ENCODE measurements at places on chromosomes 13 and 19.

DNA sequence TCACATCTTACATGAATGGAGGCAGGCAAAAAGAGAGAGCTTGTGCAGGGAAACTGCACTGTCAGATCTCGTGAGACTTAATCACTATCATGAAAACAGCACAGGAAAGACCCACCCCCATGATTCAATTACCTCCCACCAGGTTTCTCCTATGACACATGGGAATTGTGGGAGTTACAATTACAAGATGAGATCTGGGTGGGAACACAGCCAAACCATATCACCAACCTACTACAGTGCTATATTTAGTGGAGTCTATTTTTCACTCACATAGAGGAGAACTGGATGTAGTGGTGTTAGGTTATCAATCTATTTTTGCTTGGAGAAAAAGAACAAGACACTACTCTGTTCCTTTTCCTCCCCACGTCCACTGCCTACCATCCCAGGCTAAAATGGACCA, 276.6 kb downstream of the KCTD12 start:
- DNase-seq: no peak

DNA sequence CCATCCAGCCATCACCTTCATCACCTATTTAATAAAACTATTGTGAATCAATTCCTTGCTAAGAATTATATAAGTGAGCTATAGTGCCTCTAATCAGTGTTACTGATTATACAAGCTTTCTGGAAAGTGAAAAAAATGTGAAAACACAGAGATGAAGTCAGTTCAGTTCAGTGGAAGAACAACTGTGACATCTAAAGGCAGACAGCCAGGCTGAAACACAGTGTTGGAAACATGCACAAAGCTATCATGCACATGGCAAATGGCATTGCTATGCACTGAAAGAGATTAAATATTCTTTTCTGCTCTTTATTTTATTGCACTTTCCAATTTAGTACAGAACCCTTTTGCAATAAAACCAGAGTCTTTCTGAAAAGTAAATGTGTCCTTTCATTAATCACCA, 294.0 kb downstream of the RBM26 start:
- DNase-seq: no peak

GRCh38 chr19:54094426-54095000, 6.1 kb downstream of the OSCAR start:
- DNase-seq: no peak

DNA sequence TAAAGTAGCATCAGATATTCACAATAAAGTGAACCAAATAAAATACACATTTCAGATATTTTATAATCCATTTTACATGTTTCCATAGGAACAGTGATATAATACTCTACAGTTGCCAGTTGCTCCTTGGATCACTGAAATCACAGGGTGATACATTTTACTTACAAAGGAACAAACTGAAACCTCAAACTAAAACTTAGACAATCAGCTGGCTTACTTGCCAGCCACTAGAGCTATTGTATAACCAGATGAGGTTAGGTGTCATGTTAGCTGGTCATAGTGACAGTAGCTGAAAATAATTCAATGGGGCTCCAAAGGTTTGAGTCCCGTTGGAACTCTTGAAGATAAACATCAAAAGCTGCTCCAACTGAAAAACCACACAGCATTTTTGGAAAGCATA, 274.6 kb downstream of the ITGBL1 start:
- no peak for DNase-seq

DNA sequence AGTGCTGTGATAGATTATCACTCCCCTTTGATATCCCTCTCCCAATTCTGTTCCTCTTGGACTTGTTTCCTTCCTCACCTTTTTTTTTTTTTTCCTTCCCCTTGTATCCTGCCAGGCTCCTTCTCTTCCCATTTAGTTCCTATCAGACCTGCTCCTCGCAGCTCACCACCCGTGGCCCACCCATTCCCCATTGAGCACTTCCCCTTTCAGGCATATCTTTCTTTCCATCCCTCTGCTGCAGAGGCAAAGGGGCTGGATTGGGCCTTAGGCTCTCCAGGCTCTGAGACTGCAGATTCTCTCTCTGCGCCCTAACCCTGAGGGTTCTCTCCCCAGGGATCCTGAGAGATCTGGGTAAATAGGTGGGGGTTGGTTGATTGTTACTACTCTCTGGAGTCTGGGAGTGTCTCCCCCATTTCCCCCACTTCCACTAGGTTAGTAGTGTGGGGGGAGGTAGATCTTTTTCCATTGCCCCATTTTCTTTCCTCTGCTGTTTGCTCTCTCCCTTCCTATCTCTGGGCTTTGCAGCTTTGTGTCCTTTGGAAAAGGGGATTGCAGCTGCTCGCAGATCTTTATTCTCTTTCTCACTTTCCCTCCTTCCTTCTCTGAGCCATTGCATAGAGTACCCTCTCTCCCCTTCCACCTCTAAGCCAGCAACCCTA, 2.3 kb downstream of the ARHGAP35 start:
- DNase-seq: no peak

GRCh38 chr19:52987221-52987620, 24.5 kb upstream of the ZNF816 start:
- DNase-seq: no peak

GRCh38 chr13:96274046-96274445, 184.1 kb downstream of the HS6ST3 start:
- DNase-seq: no peak

GRCh38 chr13:97043302-97043701, 49.0 kb upstream of the OXGR1 start:
- DNase-seq: no peak

GRCh38 chr13:32938314-32938713, 77.9 kb upstream of the KL start:
- DNase-seq: no peak

- no peak for DNase-seq
Observed at GRCh38 chr13:48621056-48621455, 32.7 kb upstream of the CYSLTR2 start.

DNA sequence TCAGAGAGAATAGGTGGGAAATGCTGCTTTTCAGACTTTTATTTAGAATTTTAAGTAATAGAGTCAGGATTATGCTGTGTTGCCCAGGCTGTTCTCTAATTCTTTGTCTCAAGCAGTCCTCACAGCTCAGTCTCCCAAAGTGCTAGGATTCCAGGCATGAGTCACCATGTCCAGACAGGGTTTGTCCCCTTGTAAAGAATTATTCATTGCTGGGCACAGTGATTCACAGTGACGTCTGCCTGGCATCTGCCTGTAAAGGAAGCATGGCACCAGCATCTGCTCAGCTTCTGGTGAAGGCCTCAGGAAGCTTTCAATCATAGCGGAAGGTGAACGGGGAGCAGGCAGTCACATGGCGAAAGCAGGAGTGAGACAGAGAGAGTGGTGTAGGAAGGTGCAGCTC, 17.7 kb downstream of the ZNF763 start:
- DNase-seq: no peak

DNA sequence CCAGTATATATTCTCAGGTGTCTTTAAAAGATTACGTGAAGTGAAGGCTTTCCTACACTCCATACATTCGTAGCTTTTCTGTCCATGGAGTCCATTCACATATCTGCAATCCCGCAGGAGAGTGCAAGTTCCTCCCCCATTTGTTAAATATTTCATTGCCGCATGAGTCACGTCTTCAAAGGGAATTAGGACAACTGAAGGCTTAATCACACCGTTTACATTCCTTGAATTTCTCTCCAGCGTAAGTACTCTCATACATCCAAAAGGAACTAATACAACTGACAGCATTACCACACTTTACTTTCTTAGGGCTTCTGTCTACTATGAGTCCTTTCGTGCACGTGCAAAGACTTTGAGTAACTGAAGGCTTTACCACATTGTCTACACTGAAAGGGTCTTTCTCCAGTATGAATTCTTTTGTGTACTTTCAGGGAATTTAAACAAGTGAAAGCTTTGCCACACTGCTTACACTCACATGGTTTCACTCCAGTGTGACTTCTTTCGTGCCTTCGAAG, 29.0 kb upstream of the ZNF564 start:
- DNase-seq: no peak

GRCh38 chr13:106493533-106494220, 41.8 kb downstream of the EFNB2 start:
- DNase-seq: no peak

GRCh38 chr19:3375221-3376090, 9.1 kb downstream of the NFIC start:
- DNase-seq: no peak

DNA sequence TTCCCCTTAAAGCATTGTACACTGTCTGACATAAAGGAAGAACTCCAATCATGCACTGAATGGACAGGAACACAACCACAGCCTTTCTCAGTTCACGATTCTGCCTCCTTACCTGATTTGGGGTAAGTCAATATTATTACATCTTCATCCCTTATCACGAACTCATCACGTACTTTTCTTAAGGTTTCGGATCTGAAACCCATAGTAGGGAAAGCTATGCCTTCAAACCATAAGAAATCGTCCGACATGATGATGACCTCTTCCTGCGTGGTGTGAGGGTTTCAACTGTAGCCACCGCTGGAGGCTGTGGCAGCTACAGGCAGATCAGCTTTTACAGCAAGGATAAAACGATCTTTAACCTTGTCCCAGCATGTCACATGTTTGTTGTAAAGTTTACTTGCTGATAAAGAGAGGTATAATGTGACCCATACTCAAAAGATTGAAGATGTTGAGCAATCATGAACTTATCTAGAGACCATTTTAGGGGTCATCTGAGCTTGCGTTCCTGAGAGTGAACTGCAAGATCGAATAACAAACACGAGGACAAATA, at the start of gene SULT2A1:
Gene SULT2A1 (minus strand): TSS at position 306 of the 550 bp plus-strand sequence. CDS start 58 bp downstream, at position 248.
- no peak for DNase-seq

DNA sequence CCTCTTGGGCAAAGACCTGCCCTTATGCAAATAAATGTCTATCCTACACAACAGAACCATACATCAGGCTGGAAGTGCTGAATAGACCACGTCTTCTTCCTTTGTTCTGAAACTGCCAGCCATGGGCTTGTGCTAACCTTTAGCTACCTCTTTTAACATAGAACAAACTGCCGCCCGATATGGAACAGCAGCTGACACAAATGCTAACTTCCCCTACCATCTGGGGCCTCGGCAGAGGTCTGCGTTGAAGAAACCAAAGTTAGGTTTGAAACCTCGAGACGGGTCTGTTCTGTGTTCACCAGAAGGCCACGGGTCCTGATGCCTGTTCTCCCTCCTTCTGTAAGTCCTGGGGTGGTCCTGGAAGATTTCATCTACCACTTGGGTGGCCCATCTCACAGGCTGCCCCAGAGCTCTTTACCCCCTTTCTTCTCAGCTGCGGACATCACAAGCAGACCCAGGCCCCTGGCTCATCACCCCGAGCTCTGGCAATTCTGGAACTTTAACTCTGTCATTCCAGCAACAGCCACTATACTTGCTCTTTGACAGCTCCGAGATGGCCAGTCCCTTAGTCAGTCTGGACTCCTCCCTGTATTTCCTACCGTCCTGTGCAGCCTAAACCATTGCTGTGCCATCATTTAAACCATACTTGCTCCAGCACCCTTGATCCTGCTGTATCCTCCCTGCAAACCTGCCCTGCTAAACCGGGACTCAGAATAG, 146.7 kb downstream of the USP12 start:
- no peak for DNase-seq

- peak; percentile 30 for DNase-seq
Observed at GRCh38 chr19:10510301-10510802, 6.9 kb downstream of the S1PR5 start.

- DNase-seq: peak; percentile 35
Observed at GRCh38 chr19:50046649-50047503, 21.1 kb downstream of the ZNF473 start.

DNA sequence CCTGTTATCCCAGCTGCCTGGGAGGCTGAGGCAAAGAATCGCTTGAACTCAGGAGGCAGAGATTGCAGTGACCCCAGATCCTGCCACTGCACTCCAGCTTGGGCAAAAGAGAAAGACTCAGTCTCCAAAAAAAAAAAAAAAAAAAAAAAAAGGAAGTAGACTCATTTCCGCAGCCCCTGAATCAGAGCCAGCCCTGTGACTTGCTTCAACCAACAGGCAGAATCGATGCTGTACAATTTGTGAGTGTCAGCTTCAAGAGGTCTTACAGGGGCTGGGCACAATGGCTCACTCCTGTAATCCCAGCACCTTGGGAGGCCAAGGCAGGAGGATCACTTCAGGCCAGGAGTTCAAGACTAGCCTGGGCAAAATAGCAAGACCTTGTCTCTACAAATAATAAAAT, 12.8 kb downstream of the ANKRD27 start:
- no peak for DNase-seq

DNA sequence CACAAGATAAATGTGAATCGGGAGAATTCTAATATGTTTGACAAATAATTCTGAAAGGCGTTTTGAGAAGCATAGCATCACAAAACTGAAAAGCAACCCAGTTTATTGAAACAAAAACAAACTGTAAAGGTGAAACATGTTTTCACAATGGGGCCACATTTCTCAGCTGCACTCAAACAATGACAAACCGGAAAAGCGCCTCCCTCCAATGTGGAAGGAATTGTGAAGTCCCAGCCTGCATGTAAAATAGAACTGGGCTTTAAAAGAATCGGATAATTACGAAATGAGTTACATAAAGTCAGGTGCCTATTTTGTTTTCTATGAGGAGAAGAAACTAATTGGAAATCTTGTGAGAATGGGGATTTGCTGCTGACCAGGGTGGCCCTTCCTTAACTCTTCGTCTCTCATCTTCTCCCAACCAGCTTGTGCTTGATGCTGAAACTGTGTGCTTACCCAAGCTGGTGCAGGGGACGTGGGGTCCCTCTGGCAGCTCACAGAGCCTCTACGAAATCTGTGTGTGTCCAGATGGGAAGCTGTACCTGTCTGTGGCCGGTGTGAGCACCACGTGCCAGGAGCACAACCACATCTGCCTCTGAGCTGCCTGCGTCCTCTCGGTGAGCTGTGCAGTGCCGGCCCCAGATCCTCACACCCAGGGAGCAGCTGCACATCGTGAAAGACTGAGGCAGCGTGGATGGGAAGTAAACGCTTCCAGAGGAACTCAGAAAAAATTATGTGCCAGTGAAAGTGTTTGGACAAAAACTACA, 109.4 kb downstream of the SACS start:
- no peak for DNase-seq

GRCh38 chr19:31058676-31059340, 290.4 kb downstream of the TSHZ3 start:
- DNase-seq: no peak

GRCh38 chr19:10836479-10837330, 693 bp upstream of the TMED1 start:
- DNase-seq: peak; percentile 73

GRCh38 chr13:43195551-43195950, 172.2 kb downstream of the DNAJC15 start:
- DNase-seq: no peak

All from activated naive CD4-positive, alpha-beta T cell (primary cell).